Kasumi-1 (cell line): ENCODE measurements at places on chromosomes 11 and 22.
A peak's percentile ranks its signal among the peaks of the same experiment; 100 is the strongest.

GRCh38 chr22:24536089-24536488 lies 18.8 kb downstream of the GUCD1 start:
- no peak for DNase-seq

- DNase-seq, result no peak
Measured at GRCh38 chr11:11316651-11317230, 36.3 kb downstream of the CSNK2A3 start.

DNA sequence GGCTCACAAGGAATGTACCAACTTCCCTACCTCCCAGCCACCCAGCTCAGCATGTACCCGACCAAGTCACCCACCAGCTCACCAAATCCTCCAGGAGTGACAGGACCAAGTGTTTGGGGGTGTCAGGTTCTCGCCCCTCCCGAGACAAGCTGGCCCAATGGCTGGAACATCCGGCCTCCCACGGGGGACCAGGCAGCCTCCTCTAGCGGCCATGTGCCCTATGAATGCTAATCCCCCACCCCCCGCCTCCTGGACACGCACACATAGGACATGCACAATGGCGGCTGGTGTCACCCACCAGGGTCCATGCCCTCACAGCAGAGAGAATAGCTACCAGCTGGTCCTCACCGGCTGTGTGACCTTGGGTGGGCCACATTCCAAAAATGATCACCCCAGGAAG lies 151.0 kb downstream of the MN1 start:
- DNase-seq, result no peak

- no peak for DNase-seq
Measured at GRCh38 chr11:2272228-2272945, 2.0 kb upstream of the ASCL2 start.

GRCh38 chr11:112856591-112856990 lies 104.6 kb upstream of the NCAM1 start:
- DNase-seq, result no peak

- DNase-seq, result peak; percentile 44
Measured at GRCh38 chr11:9092853-9093778, 1.7 kb upstream of the SCUBE2 start.

DNA sequence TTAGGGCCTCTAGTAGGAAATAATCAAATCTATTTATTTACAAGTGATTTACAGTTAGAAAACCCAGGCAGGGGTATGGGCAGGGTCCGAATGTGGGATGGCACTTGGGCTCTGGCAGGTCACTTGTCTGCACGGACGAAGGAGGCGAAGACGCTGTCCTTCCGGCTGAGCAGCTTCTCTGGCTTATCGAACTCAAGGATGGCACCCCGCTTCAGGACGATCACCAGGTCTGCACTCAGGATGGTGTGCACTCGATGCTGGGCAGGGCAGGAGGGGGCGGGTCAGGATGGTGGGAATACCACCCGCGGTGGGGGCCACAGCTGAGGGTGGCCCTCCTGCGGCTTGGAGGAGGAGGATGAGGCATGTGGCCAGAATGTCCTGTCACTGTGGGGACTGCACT lies 4.4 kb upstream of the KCNJ11 start:
- no peak for DNase-seq

GRCh38 chr11:114482114-114482513 lies 42.8 kb downstream of the REXO2 start:
- no peak for DNase-seq

- no peak for DNase-seq
Measured at GRCh38 chr22:37501610-37502341, 15.6 kb upstream of the MFNG start.

- DNase-seq, result no peak
Measured at GRCh38 chr11:8315463-8315862, 51.8 kb upstream of the LMO1 start.

DNA sequence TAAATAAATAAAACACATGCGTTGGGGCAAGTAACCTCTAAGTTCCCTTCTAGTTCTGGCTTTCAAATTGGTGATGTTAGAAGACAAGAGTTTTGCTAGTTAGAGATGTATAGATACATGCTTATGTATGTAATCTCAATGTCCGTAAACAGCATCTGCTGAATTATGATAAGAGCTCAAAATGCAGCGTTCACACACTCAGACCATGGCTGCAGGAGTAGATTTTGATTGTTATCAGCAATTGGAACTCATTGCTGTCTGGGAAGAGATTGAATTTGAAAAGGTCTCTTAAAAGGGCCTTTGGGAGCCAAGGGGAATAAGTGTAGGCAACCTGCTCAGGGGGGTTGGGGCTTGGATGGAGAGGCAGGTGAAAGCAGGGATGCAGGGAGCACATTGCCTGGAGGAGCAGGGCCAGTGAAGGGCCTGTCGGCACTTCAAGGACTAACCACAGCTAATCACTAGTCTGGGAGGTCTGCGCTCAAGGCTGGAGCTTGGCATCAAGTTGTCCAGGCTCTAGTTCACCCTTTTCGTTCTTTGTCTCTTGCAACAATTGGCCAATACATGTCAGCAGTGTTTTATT lies 2.7 kb upstream of the RAG1 start:
- no peak for DNase-seq

DNA sequence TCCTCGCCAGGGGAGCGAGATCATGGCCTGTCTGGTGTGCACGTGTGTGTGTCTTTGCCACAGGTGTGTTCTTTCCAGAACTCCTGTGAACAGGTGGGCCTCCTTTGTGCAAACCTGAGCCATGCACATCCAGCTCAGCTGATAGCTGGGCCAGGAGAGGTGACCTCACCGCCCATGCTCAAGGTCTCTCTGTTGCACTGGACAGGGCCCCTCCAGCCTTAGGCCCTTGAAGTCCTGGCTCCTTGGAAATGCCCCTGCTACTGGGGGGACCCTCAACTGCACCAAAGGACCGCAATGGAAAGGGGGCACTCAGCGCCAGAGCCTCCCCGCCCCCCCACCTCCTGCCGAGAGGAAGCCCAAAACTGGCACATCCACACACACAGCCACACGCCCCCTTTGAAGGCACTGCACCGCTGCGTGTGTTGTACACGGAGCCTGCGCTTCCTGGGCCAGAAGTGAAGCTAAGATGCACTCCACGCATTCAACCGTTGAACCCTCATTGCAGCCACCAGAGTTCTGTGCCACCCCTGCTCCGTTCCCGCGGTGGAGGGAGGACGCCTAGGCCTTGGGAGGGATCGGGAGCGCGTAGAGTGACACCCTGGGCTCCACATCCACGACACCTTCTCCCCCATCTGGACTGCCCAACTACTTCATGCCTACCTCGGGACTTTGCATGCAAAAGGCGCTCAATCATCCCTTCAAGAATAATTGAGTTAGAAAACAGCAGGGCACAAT lies 16.4 kb upstream of the IL2RB start:
- DNase-seq, result no peak

DNA sequence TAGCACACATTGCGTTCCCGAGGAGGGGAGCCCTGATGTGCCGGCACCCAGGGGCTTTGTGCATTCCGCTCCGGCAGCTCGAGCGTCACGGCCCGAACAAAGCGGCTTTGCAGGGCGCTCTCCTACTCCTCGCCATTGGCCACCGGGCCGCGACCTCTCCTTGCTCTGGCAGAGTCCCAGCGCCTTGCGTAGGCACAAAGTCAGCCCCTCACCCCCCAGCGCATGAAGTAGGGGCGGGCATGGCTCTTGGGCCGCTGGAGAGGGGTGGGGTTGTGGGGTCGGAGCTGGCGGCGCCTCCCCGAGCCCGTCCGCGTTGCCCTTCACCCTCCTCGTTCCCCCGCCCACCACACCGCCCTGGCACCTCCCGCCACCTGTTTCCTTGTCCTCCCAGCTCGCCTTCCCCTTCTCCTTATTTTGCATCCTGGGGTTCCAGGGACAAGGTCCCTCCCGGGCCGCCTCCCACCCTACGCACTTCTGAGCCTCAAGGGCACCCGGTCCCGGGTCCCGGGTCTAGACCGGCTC lies 753 bp upstream of the PPARA start:
- DNase-seq, result peak; percentile 29

- no peak for DNase-seq
Measured at GRCh38 chr11:83310718-83311117, 24.6 kb upstream of the CCDC90B start.

- DNase-seq, result no peak
Measured at GRCh38 chr22:23827351-23827995, 11.3 kb downstream of the DERL3 start.

DNA sequence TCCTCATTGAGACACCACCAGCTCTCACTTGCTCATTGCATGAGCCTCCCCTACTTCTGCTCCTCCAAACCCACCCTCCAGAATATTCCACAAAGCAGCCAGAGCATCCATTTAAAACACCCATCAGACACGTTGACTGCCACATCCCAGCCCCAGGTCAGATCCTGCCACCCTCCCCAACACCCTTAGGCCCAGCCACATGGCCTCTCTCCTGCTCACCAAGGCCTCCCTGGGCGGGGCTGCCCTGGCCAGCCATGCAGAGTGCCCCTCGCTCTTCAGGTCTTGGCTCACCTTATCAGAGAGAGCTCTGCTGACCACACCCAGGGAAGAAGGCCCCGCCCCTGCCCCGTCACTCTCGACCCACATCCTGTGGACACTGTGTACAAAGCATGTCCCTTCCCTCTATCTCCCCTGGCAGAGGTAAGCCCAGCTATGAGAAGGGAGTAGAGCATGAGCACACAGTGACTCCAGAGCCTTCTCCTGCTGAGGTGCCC lies 106.8 kb downstream of the MICAL3 start:
- DNase-seq, result no peak

- DNase-seq, result peak; percentile 18
Measured at GRCh38 chr11:2763984-2764383, 64.2 kb upstream of the KCNQ1OT1 start.

DNA sequence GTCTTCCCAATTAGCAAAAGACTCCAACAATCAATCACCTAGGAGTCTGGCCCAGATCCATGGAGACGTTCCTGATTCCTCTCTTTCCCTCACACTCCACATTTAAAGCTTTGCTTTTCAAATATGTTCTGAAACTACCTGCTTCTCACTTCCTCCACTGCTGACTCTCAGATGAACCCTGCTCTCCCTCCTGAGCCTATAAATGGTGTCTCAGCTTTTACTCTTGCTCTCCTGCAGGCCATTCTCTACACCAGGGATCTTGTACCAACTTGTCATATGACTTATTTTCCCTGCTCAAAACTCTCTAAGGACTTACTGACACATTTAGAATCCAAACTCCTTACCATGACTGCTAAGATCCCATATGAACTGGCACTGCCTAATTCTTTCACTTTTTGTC lies 138.4 kb upstream of the DDI1 start:
- DNase-seq, result no peak

- no peak for DNase-seq
Measured at GRCh38 chr11:100994966-100995365, 134.6 kb downstream of the PGR start.

GRCh38 chr11:36657610-36658267 lies 59.7 kb upstream of the RAG2 start:
- DNase-seq, result no peak

GRCh38 chr11:2518983-2519340 lies 74.2 kb downstream of the KCNQ1 start:
- DNase-seq, result no peak

- DNase-seq, result no peak
Measured at GRCh38 chr11:70073871-70074371, 4.2 kb upstream of the ANO1 start.

- DNase-seq, result no peak
Measured at GRCh38 chr11:11836676-11837231, 5.0 kb upstream of the USP47 start.

DNA sequence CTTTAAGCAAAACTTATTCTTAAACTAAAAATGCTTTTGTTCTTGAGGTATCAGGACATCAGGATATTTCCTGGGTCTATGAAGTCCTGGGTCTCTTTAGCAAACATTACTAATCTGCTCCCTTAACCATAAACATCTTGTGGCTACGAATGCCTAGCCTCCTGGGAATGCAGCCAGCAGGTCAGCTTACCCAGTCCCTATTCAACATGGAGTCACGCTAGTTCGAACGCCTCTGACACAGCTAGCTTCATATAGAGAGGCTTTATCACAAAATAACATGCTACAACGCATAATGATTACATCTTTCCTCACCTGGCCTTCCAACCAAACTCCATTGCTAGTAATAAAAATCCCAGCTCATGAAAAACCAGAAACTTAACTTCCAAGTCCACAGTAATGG lies 17.5 kb upstream of the FIBIN start:
- DNase-seq, result no peak
